ENCODE measurements at places on chromosomes 3 and 15.

GRCh38 chr3:32758375-32758753 is 59.4 kb upstream of the TRIM71 start:
- DNase-seq, result no peak

DNA sequence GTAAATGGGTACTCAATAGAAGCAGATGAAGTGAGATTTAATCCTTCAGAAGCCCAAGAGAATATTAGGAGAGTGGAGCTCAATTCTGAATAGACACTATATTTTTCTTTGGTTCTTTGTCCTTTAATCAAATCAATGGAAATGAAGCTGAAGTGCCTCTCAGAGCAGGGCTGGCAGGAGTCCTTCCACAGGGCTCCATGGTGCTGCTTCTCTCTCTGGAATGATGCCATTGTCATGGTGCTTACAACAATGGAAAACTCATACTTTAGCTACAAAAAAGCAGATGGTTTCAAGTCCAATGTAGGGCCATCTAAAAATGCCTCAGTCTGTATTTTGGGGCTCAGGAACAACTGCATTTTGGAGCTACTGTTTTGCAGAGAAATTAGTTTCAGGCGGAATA is 125.1 kb downstream of the SNRK start:
- DNase-seq, result no peak

DNA sequence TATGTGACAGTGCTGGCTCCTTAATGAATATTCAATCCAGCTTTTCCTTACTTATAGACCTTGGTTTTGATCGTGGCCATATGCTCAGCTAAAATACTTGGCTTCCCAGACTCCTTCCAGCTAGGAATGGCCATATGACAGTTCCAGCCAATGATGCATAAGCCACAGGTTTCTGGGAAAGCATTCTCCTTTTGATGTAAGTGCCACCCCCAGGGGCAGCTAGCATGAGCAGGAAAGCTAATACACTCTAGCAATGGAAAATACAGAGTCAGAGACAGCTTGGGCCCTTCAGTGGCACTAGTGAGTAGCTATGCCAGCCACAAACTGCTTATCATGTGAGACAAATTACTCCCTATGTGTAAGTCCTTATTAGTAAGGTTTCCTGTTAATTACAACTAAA is 26.7 kb downstream of the TBC1D2B start:
- no peak for DNase-seq

GRCh38 chr3:129567176-129567705 is 24.3 kb downstream of the H1-8 start:
- no peak for DNase-seq

GRCh38 chr3:60633644-60634043 is 617.6 kb downstream of the FHIT start:
- no peak for DNase-seq

DNA sequence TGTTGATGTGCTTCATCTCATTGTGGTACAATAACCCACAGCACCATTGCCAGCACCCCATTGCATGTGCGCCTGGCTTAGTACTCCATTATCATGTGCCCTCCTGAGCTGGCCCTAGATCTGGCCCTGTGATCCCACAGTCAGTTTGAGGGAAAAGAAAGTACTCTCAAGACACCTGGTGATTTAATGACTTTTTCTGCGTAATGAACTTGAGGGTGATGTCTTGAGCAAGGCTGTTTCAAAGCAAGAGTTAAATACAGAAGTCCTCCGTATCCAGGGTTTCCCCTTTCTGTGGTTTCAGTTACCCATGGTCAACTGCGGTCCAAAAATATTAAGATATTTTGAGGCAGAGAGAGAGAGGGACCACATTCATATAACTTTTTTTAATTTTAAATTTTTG is 16.3 kb downstream of the C3orf20 start:
- DNase-seq, result no peak

DNA sequence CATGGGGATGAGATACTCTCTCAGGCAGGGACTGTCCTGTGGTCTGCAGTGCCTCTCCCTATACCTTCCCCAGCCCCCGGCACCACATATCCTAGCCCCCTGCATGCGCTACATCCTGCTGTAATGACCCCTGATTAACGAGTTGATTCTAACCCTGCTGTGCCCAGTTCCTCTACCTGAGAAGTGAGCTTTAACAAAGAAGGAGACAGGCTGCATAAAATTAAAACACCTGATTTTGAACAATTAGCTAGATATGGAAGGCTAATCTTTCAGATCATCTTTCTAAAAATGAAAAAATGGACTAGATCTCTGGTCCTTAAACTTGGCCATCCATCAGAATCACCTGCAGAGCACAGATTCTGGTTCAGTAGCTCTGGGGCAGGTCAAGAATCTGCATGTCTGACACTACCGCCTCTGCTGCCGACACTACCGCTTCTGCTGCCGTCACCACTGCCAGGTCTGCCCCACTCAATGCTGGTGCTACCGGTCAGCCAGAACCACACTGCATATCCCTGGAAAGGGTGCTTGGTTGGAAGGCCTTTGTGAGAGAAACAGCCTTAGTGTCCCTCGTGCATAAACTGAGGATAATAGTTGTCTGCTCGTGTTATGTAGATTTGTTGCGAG is 33.6 kb upstream of the ZBTB38 start:
- DNase-seq, result no peak

DNA sequence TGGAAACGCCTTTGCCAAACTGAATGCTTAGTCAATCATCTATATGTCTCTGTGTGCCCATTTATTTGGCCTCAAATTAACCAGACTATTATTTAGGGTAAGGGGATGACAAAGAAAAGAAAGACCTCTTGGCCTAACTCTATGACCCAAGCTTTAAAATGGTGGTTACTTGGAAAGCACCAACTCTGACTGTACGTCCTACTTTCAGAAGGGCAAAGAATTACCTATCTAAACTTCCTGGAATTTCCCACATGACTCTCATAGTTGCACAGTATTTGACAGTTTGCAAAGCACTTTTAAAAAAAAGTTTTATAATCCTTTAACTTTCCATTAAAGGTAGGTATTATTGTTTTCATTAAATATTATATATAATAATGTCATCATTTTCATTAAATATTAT is 6.3 kb upstream of the MTHFS start:
- no peak for DNase-seq

- no peak for DNase-seq
Observed at GRCh38 chr15:77287385-77287784, 132.5 kb downstream of the PEAK1 start.

DNA sequence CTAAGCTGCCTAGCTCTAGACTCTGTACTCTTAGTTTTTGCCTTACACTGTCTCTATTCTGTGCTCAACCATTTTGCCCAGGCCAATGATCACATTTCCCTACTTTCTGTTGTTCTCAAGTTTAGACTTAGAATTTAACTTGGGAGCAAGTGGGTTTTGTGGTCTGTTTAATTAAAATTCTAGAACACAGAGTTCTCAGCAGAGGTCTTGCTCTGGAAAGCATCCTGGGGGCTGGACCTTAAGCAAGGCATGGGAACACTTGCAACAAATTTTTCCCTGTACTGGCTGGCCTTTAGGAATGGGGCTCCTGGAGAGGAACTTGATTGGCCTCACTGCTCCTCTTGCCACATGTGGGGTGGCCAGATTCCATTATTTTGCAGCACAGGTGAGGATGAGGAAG is 236.3 kb upstream of the LRTM1 start:
- DNase-seq, result no peak

GRCh38 chr15:98980899-98981228 is 26.7 kb downstream of the PGPEP1L start:
- no peak for DNase-seq

All from activated CD4-positive, alpha-beta T cell treated with anti-CD3 and anti-CD28 coated beads, Interleukin-2, amount 50 U/mL, for 24 hours (primary cell).